ENCODE measurements at places on chromosomes 4 and X.

- no peaks in the 10 kb centered on the region for H3K4me1 ChIP-seq
- no peak overlapping the region for H3K27ac ChIP-seq
- DNase-seq = no peak
- H3K36me3 ChIP-seq = no peaks in the 10 kb centered on the region
- no peak overlapping the region for H3K4me3 ChIP-seq
Measured at GRCh38 chrX:132748909-132749308, 209.5 kb downstream of the HS6ST2 start.

DNA sequence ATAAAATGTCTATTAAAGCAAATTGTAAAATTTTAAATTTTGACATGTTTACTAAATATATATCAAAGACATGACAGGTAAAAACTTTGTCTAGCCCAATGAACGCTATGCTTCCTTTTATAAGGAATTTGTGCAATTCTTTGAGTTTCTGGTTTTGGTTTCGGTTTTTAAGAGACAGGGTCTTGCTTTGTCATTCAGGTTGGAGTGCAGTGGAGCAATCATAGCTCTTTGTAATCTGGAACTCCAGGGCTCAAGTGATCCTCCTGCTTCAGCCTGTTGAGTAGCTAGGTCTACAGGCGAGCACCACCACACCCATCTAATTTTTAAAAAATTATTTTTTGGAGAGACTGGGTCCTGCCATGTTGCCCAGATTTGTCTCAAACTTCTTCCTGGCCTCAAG lies 60.7 kb downstream of the BLTP1 start:
- peaks cover 4% of the 10 kb centered on the region for H3K36me3 ChIP-seq
- no peaks in the 10 kb centered on the region for H3K27me3 ChIP-seq
- H3K27ac ChIP-seq = no peak overlapping the region
- no peaks in the 10 kb centered on the region for H3K4me1 ChIP-seq

- no peaks in the 10 kb centered on the region for H3K36me3 ChIP-seq
- DNase-seq = no peak
- no peak overlapping the region for H3K4me3 ChIP-seq
- no peaks in the 10 kb centered on the region for H3K27me3 ChIP-seq
- H3K4me1 ChIP-seq = peaks cover 31% of the 10 kb centered on the region
- H3K27ac ChIP-seq = peak overlapping the region; percentile 39
Measured at GRCh38 chr4:2788101-2788500, 4.8 kb upstream of the SH3BP2 start.

DNA sequence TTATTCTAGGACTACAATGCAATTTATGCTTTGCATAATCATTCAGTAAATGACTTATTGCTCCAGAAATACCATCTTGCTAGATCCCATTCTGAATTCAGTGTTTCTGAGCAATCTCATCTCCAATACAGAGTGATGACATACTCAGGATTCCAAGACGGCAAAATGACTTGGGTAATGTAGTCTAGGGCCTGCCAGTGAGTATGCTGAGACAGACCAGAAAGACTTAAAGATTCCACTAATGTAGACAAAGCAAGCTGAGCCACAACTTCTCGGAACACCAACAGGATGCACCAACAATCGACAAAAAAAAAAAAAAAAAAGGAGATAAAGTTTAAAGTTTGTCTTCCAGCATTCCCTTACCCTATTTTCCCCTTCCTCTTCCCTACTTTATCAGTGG lies 919 bp upstream of the SEC24B start:
- peaks cover 24% of the 10 kb centered on the region for H3K4me1 ChIP-seq
- DNase-seq = no peak
- H3K36me3 ChIP-seq = no peaks in the 10 kb centered on the region
- H3K27me3 ChIP-seq = no peaks in the 10 kb centered on the region
- H3K27ac ChIP-seq = peak overlapping the region; percentile 97

DNA sequence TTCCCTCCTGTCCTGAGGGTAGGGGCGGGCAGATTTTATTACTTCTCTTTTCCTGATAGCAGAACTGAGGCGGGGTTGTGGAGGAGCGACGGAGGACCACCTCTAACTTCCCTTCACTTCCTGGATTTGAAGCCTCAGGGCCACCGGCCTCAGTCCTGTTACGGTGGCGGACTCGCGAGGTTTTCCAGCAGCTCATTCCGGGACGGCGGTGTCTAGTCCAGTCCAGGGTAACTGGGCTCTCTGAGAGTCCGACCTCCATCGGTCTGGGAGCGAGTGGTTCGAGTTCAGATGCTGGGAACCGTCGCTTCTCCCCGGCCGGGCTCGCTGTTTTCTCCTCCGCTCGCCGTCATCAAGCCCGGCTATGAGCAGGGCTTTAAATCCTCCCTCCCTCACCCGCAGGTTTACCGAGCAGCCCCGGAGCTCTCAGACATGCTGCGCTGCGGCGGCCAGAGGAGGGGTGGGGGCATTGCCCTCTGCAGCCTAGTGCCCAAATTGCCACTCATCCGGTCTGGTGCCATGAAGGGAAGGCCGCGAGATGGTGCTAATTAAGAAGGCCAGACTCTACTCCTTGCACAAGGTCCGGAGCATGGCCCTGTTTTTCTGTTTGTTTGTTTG lies 23.3 kb downstream of the HAND2 start:
- no peak overlapping the region for H3K27ac ChIP-seq
- H3K4me1 ChIP-seq = peaks cover 6% of the 10 kb centered on the region
- H3K4me3 ChIP-seq = peak overlapping the region; percentile 48
- DNase-seq = no peak
- peaks cover 44% of the 10 kb centered on the region for H3K27me3 ChIP-seq
- no peaks in the 10 kb centered on the region for H3K36me3 ChIP-seq

GRCh38 chrX:9903146-9903545 lies 64.0 kb upstream of the CLDN34 start:
- H3K36me3 ChIP-seq = no peaks in the 10 kb centered on the region
- no peak overlapping the region for H3K27ac ChIP-seq
- no peak for DNase-seq
- no peaks in the 10 kb centered on the region for H3K4me1 ChIP-seq
- H3K4me3 ChIP-seq = no peak overlapping the region

DNA sequence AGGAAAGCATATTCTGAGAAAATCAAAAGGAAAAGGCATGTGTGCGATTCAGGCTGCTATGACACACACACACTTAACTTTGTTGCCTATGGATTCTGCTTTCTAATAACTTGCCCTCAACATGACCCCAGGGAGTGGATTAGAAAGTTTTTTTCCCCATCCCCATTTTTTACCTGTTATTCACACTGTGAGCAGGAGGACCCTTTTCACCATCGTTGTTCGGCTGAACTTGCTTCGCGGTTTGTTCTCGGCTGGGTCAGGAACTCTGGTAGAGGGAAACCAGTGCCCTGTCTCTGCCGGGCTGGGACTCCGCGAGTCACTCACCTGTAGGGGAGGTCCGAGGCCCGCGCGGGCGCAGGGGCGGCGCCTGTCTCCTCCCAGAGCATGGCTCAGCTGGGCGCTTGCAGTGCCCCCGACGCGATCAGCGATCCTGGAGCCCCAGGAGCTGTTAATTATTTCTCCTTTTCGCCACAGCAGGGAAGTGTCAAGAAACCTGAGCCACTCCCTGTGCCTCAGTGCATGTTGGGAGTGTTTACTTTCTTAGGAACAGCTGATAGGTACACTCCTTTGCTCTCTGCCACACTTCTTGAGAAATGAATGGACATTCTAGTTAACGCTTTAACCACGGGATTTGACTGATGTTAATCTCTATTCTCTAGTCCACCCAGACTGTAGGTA lies at the start of gene RASSF6:
Gene RASSF6, minus strand, starts transcription at position 322 of the 678 bp plus-strand sequence. CDS start 8,641 bp downstream, outside the sequence.
- H3K4me3 ChIP-seq = peak within 1 kb of the TSS; percentile 51
- no peaks in the 10 kb centered on the region for H3K27me3 ChIP-seq
- no peak for DNase-seq
- no peaks in the 10 kb centered on the region for H3K4me1 ChIP-seq
- no peaks in the 10 kb centered on the region for H3K36me3 ChIP-seq

GRCh38 chr4:6794189-6794588 lies 11.7 kb downstream of the KIAA0232 start:
- H3K36me3 ChIP-seq = no peaks in the 10 kb centered on the region
- H3K27me3 ChIP-seq = no peaks in the 10 kb centered on the region
- H3K4me1 ChIP-seq = no peaks in the 10 kb centered on the region
- no peak overlapping the region for H3K4me3 ChIP-seq

DNA sequence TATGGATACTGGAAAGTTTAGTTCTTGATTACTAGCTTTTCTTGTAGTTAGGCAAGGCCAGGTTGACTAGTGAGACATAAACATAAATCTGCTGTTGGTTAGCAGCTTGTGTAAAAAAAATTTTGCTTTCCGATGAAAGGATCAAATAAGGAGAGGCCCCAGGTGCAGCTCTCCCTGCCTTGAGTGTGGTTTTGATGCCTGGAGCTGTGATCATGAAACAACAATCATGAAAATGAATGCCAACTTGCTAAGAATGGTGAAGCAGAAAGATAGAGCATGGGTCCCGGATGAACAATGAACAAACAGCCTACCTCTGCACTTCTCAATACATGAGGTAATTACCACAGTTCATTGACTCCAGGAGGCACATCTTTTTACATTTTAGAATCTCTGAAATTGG lies 14.4 kb upstream of the SYP start:
- H3K4me3 ChIP-seq = no peak overlapping the region
- H3K4me1 ChIP-seq = no peaks in the 10 kb centered on the region
- no peak for DNase-seq
- no peaks in the 10 kb centered on the region for H3K36me3 ChIP-seq

Data from esophagus squamous epithelium (tissue), 5 donors.